ENCODE measurements at places on chromosomes 4 and X.

GRCh38 chr4:60605646-60606354 is 594.3 kb upstream of the ADGRL3 start:
- no peak overlapping the region for H3K27ac ChIP-seq
- H3K27me3 ChIP-seq: no peaks in the 10 kb centered on the region
- no peak overlapping the region for H3K4me3 ChIP-seq
- DNase-seq: no peak

DNA sequence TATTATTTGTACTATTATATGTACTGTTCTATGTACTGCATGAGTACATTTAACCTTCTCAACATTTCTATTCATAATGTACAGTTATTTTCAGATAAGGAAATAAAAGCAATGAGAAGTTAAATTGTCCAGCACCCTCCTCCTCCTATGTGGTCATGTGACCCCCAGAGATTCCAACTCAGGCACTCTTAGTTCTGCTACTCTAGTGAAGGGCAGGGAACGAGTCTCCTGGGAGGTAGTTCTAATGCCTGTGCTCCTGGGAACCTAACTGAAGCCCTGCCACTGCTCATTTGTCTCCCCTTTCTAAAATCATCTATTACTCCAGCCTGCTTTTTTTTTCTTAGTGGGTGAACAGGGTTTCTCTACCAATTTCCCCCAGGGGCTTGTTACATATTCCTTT is 105.9 kb upstream of the GPRIN3 start:
- H3K4me1 ChIP-seq: peaks cover 3% of the 10 kb centered on the region
- no peak overlapping the region for H3K4me3 ChIP-seq
- no peaks in the 10 kb centered on the region for H3K36me3 ChIP-seq
- no peaks in the 10 kb centered on the region for H3K27me3 ChIP-seq
- DNase-seq: no peak

DNA sequence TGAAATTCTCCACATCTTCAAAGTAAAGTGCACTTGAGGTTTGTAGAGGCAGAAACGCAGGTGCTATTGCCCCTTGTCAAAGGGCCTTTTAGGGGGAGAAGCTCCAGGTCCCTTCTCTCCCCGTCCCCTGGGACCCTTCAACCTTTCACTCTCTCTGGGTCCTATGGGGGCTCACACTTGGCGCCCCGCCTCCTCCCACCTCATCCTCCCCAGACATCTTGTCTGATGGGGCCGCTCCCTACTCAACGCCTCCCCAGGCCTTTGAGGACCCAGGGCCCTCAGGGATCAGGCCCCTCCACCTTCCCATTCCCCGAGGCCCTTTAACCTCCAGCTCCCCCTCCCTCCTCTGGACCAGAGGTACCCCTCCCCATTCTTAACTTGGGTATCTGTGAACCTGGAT is 1.3 kb upstream of the HTRA3 start:
- H3K4me1 ChIP-seq: peaks cover 1% of the 10 kb centered on the region
- peaks cover 26% of the 10 kb centered on the region for H3K27me3 ChIP-seq
- H3K27ac ChIP-seq: no peak overlapping the region
- no peak for DNase-seq
- no peak overlapping the region for H3K4me3 ChIP-seq

GRCh38 chrX:50003927-50004326 is 81.5 kb downstream of the CLCN5 start:
- no peak overlapping the region for H3K27ac ChIP-seq
- H3K4me3 ChIP-seq: no peak overlapping the region
- no peak for DNase-seq
- no peaks in the 10 kb centered on the region for H3K27me3 ChIP-seq
- H3K4me1 ChIP-seq: peaks cover 2% of the 10 kb centered on the region

GRCh38 chr4:25760518-25761157 is 102.2 kb downstream of the SEL1L3 start:
- H3K4me1 ChIP-seq: no peaks in the 10 kb centered on the region
- H3K36me3 ChIP-seq: peaks cover 51% of the 10 kb centered on the region
- no peak overlapping the region for H3K4me3 ChIP-seq
- no peaks in the 10 kb centered on the region for H3K27me3 ChIP-seq

GRCh38 chr4:118308306-118309030 is 44.3 kb downstream of the PRSS12 start:
- H3K27ac ChIP-seq: no peak overlapping the region
- no peaks in the 10 kb centered on the region for H3K36me3 ChIP-seq
- DNase-seq: no peak

DNA sequence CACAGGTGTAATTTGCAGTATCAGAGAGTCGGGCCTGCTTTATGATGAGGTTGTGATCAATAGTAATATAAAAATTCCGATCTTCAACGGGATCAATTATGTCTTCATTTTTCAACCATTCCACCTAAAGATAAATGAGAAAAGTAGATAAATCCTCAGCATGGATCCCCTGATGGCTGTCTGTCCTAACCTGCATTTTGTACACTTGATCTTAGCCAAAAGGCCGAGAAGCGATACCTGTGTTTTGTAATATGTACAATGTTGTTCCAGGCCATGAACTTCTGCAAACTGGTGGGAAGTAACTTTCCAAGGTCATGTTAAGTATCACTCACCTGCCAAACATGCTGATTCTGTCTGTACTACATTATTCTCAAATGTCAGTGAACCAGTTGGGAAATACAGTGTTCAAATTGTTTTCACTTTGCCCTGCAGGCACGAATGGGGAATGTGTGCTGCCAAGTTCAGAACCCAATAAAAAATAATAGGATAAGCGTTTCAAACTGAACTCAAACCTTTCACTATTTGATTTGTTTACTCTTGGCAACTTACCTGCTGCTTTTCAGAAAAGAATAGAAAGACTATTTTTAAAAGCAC is 298.1 kb downstream of the UNC5C start:
- H3K36me3 ChIP-seq: no peaks in the 10 kb centered on the region
- H3K27ac ChIP-seq: no peak overlapping the region
- no peak overlapping the region for H3K4me3 ChIP-seq
- H3K27me3 ChIP-seq: no peaks in the 10 kb centered on the region

DNA sequence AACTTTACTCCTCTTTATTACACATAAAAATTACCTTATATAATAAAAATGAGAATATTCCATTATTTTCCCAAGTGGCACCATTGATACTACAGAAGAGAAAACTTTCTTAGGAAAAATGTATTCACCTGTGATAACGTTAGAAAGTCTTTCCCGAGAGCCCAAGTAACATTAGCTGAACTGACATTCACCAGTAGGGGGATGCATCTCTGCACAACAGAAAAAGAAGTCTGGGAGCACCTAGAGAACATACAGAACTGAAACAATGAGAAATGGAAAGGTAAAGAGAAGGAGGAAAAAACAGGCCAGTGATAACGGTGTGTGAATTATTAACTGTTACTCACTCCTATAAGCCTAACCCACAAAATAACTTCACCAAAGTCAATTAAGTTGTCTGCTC is 423.3 kb downstream of the CENPC start:
- no peaks in the 10 kb centered on the region for H3K27me3 ChIP-seq
- H3K4me3 ChIP-seq: no peak overlapping the region
- no peaks in the 10 kb centered on the region for H3K36me3 ChIP-seq
- no peaks in the 10 kb centered on the region for H3K4me1 ChIP-seq
- H3K27ac ChIP-seq: no peak overlapping the region
- no peak for DNase-seq

DNA sequence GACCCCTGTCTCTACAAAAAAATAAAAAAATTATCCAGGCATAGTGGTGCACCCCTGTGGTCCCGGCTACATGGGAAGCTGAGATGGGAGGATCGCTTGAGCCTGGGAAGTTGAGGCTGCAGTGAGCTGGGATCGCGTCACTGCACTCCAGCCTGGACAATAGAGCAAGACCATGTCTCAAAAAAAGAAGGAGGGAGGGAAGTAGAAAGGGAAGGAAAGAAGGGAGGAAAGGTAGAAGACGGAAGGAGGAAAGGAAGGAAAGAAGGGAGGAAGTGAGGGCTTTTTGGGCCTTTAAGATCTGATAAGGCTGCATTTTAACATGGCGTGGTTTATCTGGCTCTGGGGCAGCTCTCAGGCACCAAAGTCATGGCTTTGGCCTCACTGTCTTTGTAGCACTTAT is 10.4 kb downstream of the PDK3 start:
- H3K27ac ChIP-seq: no peak overlapping the region
- DNase-seq: no peak
- no peaks in the 10 kb centered on the region for H3K36me3 ChIP-seq
- H3K4me3 ChIP-seq: no peak overlapping the region
- peaks cover 69% of the 10 kb centered on the region for H3K4me1 ChIP-seq

- no peaks in the 10 kb centered on the region for H3K27me3 ChIP-seq
- no peak for DNase-seq
- no peak overlapping the region for H3K4me3 ChIP-seq
- H3K27ac ChIP-seq: no peak overlapping the region
- H3K36me3 ChIP-seq: no peaks in the 10 kb centered on the region
- peaks cover 5% of the 10 kb centered on the region for H3K4me1 ChIP-seq
Observed at GRCh38 chr4:112214390-112215264, 17.0 kb upstream of the AP1AR start.

GRCh38 chr4:179634862-179635261 is 2192.6 kb upstream of the AGA start:
- no peak overlapping the region for H3K4me3 ChIP-seq
- no peaks in the 10 kb centered on the region for H3K36me3 ChIP-seq
- no peak overlapping the region for H3K27ac ChIP-seq
- no peak for DNase-seq
- H3K27me3 ChIP-seq: no peaks in the 10 kb centered on the region

DNA sequence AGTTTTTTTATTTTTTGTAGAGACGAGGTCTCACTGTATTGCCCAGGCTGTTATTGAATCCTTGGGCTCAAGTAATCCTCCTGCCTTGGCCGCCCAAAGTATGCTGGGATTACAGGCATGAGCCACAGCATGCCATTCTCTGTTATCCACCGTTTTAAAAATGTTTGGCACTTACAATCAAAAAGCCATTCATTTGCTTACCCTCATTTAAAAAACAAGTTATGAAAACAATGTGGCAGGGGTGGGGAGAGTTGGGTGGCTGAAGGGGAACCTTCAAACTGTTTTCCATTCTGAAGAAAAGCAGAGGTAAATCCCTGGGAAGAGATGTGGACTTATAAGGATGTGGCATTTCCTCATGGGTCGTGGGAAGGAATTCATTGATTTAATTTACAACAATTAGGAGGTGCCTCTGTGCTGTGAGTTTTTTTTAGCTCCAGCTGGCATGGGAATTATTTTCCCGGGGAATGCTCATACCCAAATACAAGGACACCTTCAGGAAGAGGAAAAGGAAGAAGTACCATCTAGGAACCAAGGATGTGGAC is 103.5 kb downstream of the MID1 start:
- no peak overlapping the region for H3K4me3 ChIP-seq
- H3K36me3 ChIP-seq: no peaks in the 10 kb centered on the region
- no peaks in the 10 kb centered on the region for H3K27me3 ChIP-seq
- H3K4me1 ChIP-seq: no peaks in the 10 kb centered on the region
- no peak overlapping the region for H3K27ac ChIP-seq
- DNase-seq: no peak

GRCh38 chr4:36064117-36064516 is 180.2 kb downstream of the ARAP2 start:
- peaks cover 15% of the 10 kb centered on the region for H3K36me3 ChIP-seq
- DNase-seq: no peak
- no peak overlapping the region for H3K4me3 ChIP-seq
- no peaks in the 10 kb centered on the region for H3K27me3 ChIP-seq
- no peaks in the 10 kb centered on the region for H3K4me1 ChIP-seq
- no peak overlapping the region for H3K27ac ChIP-seq

- H3K4me1 ChIP-seq: no peaks in the 10 kb centered on the region
- H3K36me3 ChIP-seq: no peaks in the 10 kb centered on the region
- H3K4me3 ChIP-seq: peak overlapping the region; percentile 21
Observed at GRCh38 chrX:80335062-80335830, 85.0 kb upstream of the TENT5D start.

GRCh38 chr4:181294421-181294820 is 948.8 kb upstream of the TENM3 start:
- H3K4me1 ChIP-seq: no peaks in the 10 kb centered on the region
- no peak overlapping the region for H3K4me3 ChIP-seq
- no peak for DNase-seq
- no peaks in the 10 kb centered on the region for H3K27me3 ChIP-seq
- H3K36me3 ChIP-seq: no peaks in the 10 kb centered on the region
- no peak overlapping the region for H3K27ac ChIP-seq

- H3K27ac ChIP-seq: no peak overlapping the region
- H3K4me3 ChIP-seq: no peak overlapping the region
- no peak for DNase-seq
- H3K4me1 ChIP-seq: no peaks in the 10 kb centered on the region
- no peaks in the 10 kb centered on the region for H3K36me3 ChIP-seq
Observed at GRCh38 chr4:156654410-156654809, 317.2 kb downstream of the PDGFC start.

DNA sequence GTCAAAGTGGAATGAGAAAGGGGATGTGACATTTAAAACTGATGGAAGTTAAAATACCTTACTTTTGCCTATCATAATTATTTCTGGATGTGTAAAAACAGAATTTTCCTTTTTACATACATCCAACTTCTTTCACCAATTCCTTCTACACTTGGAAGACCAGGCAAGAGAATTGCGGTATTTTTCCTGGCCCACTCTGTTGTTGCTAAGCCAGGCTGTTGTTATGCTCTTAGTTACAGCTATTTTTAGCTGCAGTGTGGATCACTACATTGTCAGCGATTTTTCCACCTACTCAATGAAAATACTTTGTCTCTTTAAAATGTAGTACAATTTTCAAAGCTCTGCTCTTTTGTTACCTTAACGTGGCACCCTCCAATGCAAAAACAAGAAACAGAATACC is 43.4 kb downstream of the NKX6-1 start:
- H3K4me3 ChIP-seq: no peak overlapping the region
- no peak overlapping the region for H3K27ac ChIP-seq
- DNase-seq: no peak
- peaks cover 9% of the 10 kb centered on the region for H3K27me3 ChIP-seq
- H3K4me1 ChIP-seq: no peaks in the 10 kb centered on the region
- no peaks in the 10 kb centered on the region for H3K36me3 ChIP-seq

GRCh38 chrX:153590961-153591956 is 7.7 kb downstream of the CCNQ start:
- peaks cover 5% of the 10 kb centered on the region for H3K36me3 ChIP-seq
- H3K4me3 ChIP-seq: no peak overlapping the region
- H3K4me1 ChIP-seq: peaks cover 3% of the 10 kb centered on the region
- H3K27me3 ChIP-seq: no peaks in the 10 kb centered on the region

DNA sequence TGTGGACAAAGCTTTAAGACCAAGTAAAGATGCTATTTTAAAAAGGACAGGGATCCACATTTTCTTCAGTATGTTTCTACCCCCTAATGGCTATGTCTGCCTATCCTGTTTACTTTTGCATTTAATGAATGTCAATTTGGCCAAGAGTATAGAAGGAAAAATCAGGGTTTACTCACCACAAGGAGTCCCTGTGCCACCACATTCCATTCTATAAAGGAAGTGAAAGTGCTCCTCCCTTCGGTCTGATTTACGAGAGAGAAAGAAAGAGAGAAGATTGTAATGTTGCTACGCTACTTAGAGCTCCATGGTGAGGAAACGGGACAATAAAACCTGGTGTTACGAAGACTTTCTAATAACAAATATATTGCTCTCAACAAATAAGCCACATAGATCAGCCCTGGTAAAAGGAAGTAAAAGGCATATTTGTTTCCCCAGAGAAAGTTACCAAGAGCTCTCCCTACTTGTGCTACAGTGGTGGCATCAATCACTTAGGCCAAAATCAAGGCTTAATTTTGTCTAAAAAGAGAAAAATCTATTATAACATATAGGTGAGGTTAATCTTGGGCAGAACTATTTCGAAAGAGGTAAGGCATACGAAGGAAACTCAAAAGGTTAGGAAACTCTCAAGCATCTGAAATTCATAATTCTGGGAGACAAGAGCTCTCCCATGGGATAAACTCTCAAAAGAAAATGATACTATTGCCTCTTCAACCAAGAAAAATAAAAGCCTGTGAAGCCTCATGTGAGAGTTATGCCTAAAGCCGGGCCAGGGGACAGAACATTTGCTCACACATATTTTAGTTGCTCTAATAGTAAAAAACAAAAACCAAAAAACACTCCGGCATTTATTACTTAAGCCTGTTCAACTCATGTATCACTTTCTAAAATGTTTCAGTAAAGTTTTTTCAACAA is 29.5 kb downstream of the TAPT1 start:
- H3K27ac ChIP-seq: peak overlapping the region; percentile 23
- no peaks in the 10 kb centered on the region for H3K27me3 ChIP-seq
- DNase-seq: no peak
